GM04503 (cell line): ENCODE measurements at places on chromosomes 7 and 10.
A peak's percentile ranks its signal among the peaks of the same experiment; 100 is the strongest.

- no peak for DNase-seq
Measured at GRCh38 chr7:111210996-111211395, 120.1 kb downstream of the LRRN3 start.

DNA sequence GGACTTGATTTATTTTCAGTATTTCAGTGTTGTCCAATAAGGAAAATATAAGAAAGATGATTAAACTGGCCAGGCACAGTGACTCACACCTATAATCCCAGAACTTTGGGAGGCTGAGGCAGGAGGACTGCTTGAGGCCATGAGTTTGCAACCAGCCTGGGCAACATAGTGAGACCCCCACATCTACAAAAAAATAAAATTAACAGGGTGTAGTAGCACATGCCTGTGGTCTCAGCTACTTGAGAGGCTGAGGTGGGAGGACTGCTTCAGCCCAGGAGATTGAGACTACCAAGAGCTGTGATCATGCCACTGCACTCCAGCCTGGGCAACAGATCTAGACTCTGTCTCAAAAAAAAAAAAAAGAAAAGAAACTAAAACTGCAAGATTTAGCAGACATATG, 138.0 kb downstream of the PARD3 start:
- DNase-seq = no peak

GRCh38 chr7:134654104-134654775, 7.6 kb downstream of the BPGM start:
- DNase-seq = no peak

GRCh38 chr10:118754229-118754555, 578 bp downstream of the CACUL1 start:
- no peak for DNase-seq

GRCh38 chr7:42831006-42831717, 80.7 kb downstream of the C7orf25 start:
- DNase-seq = no peak

- DNase-seq = no peak
Measured at GRCh38 chr7:158885624-158886023, 29.3 kb downstream of the DYNC2I1 start.

DNA sequence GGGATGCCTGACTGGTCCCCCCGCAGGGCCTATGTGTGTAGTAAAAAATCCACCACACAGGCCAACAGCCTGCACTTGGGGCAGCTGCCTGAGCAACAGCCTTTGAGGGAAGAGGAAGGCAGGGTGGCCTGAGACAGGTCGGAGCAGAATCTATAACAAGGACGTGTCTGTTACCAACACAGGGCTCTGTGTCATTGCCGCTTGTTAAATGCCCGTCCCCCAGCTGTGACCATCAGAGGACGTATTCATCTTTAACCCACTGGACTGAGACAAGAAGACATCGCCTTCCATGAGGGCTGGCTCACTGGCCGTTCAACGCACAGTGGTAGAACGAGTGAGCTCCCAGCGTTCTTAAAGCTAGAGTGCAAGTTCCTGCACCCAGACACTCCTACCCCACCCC, 7.8 kb downstream of the PDIA4 start:
- DNase-seq = no peak

- no peak for DNase-seq
Measured at GRCh38 chr10:93245147-93245546, 171.5 kb downstream of the CYP26A1 start.

- DNase-seq = no peak
Measured at GRCh38 chr7:101531726-101532357, 97.3 kb downstream of the MYL10 start.

DNA sequence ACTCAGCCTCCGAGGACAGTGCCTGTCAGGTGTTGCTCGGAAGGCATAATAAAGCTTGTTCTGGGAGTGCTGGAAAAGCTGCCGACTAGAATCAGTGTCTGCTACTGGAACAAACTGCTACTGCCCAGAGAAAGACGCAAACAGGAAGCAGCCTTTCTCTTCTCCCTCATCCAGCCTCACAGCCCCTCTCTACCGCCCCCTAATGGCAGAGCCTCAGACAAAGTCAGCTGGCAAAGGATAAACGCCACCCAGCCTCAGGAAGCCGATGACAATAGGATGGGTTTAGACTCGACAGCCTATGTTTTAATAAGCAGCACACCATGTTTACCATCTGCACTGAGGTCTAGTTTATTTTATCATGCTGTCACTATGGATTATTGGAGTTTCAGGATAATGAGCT, 169.5 kb upstream of the LYZL1 start:
- DNase-seq = no peak

DNA sequence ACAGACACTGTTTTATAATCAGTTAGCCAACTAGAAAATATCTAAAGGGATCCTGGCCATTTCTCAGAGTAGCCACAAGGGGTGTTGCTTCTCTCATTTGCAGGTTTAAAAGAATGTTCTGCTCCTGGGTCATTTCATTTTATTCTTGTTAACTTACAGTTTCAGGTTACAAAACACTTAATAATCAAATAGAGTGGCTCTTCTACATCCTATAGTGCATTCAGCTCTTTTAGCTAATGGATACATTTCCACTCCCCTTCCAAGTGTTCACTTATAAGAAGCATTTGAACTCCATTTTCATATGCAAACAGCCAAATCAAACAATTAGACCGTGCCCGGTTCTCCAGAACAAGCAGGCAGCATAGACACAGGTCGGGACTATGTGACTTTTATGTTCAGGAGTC, 117.5 kb downstream of the TRIL start:
- no peak for DNase-seq

- no peak for DNase-seq
Measured at GRCh38 chr7:157863906-157864810, 527.4 kb downstream of the DNAJB6 start.

DNA sequence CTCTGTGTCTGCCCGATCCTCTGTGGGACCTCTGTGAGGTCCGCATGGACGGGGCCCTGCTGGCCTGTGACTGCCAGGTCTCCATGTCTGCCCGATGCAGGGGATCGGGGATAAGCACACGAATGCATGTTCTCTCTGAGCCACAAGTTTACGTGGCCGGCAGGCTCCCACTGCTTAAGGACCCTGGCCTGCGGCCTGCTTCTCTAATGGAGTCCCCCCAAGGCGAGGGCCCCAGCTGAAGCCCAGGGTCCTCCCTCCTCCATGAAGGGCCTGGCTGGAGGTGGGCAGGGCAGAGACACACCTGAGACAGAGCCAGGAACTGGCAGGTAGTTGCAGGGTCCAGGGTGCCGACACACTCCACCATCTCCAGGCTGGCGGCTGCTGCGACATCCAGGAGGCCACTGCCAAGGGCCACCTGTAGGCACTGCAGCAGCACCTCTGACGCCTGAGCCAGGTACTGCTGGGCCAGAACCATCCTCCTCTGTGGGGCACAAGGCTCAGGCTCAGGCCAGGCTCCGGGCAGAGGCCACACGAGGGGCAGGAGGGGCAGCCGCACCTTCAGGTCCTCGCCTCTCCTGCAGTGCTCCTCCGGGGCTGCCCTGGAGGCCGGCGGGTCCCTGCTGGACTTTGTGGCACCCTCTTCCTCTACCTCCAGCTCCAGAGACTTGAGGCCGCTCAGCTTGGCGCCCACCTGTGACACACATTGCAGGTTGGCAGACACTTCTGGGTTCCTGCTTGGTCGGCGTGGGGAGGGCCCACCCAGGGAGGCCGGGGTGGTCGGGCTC, 60.9 kb upstream of the NKX6-2 start:
- no peak for DNase-seq

DNA sequence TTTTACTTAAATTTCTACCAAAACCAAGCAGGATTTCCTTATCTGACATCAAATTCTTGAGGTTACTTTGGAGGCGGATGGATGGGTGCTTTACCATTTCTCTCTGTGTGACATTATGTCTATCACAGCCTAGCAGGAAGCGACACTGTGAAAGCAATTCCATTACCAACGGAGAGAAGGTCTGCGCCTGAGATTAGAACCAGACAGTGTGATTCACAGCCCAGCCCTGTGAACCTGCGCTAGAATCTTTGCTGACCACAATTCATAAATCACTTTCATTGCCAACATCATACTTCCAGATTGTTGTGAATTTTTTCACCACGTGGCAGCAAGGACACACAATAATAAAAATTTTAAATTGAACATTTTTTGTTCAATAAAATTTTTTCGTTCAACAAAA, 126.5 kb downstream of the CUBN start:
- DNase-seq = peak; percentile 86

DNA sequence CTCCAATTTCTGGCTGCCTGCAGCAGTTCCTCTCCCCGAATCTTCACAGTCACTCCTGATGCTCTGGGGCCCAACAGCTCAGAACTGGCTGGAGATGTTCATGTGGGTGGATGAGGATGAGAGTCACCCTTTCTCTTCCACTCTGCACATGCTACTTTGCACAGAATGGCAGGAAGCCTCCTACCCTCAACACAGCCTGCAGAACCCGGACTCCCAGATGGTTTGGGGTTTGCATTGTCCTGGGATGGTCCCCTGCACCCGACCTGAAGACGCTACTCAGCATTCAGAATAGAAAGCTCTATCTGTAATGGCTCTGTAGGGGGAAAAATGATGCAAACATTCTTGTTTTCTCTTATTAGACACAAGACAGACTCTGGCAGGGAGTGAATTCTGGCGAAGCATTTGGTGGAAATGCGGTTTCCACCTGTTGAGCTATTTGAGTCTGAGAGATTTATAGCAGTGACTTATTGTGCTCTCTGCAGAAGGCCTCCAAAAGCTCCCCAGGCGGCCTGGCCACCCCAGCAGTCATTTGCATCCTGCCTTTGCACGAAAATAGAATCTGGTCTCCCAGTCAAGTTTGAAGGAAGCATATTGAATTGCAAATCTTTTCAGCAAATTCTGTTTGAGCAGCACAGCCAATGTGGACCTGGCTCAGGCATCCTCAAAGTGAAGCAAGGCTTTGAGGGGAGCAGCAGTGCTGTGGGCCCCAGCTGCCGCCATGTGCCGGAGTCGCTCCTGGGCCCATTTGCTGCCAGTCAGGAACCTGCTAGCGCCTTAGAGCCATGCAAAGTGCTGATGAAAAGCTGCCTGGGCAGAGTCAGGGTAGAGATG, 309.3 kb downstream of the TCERG1L start:
- no peak for DNase-seq

DNA sequence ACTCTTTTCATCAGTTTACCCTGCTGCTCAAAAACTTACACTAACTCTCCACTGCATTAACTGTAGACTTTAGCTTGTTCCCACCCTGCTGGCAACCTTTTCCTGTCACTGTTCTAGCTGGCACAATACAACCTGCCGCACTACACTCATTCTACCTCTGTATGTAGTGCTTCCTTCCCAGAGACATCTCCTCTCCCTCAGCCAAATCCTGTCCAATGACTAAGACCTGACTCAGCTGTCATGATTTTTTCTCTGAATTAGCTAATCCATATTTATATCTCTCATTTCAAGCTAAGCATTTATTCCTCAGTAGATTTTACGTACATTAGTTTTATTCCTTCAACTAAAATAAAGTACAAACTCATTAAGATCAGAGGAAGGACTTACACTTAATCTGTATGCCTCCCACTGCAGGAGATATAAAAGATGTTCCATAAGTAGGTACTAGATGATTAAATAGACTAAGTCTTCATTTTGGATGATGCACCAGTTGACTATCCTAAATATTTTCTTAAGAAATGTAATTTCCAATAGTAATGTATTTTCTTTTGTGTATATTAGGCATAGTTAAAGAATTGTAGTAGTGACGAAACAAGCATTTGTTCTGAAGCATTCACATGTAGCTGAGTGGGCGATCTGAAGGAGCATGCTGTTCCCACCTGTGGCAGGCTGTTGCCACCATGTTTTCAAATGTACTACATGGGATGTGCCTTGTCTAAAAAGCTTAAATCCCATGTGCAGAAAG, 189.1 kb downstream of the SKAP2 start:
- DNase-seq = no peak

GRCh38 chr7:118041251-118041878, 142.6 kb upstream of the LSM8 start:
- no peak for DNase-seq

GRCh38 chr7:15669443-15670090, 16.9 kb downstream of the MEOX2 start:
- DNase-seq = no peak

GRCh38 chr10:31087851-31088250, 56.2 kb upstream of the ZNF438 start:
- DNase-seq = no peak

GRCh38 chr7:120680985-120681384, 177.0 kb downstream of the TSPAN12 start:
- DNase-seq = no peak

GRCh38 chr7:15783987-15784693, 97.7 kb upstream of the MEOX2 start:
- DNase-seq = no peak

GRCh38 chr10:69797959-69798358, 3.7 kb upstream of the COL13A1 start:
- no peak for DNase-seq

- no peak for DNase-seq
Measured at GRCh38 chr7:90858546-90858945, 262.4 kb downstream of the CDK14 start.

DNA sequence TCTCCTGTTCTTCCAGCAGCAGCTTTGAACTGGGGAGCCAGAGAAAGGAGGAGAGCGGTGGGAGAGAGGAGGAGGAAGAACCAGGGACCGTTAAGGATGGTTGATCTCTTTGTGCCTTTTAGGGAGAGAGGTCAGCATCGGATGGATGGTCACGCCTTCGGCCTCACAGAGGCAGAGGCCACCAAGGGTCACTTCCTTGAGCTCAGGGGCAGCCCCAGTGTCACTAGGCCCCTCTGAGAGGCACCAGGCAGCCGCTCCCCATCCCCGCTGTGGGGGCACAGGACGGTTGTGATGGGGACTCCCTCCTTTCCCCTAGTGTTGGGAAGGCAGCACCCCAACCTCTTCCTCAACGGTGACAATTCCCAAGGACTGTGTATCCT, 121.4 kb downstream of the DNAJB6 start:
- no peak for DNase-seq

GRCh38 chr7:132061937-132062336, 505.5 kb upstream of the PODXL start:
- peak; percentile 58 for DNase-seq

DNA sequence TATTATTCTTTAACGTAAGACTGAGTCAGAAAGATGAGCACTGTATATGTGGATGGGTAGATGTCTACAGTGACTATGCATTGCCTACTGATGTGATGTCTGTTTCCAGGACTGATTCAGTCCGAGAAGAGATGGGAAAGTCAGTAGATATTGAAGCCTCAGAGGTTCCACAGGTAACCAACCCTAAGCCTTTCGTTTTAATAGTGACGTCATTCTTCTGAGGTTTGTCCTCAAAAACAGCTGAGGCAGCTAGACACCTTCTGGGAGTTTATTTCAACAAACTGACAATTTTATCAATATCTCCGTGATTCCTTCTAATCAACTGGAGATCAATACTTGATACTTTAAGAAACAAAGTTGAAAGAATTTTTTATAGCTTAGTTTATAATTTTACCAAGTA, 171.6 kb downstream of the LHFPL3 start:
- DNase-seq = no peak

DNA sequence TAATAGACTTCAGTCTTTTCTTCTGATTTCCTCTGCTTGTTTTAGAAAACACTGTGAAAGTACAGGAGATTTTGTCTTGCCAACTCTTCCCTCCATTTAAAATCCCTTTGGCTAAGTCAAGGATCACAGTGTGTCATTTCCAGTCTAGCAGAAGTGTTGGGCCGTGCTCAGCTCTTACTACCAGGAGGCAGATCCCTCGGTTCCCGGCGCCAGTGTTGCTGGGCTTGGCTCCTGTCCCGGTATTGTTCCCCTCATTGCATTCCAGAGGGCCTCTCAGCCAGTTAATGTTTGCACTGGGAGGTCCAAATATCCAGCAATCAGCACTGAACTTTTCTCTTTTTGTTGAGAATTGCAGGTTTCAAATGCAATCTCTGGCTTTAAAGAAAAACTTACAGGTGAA, 612.1 kb upstream of the MGMT start:
- no peak for DNase-seq
